ENCODE measurements at places on chromosomes 3 and 15. TPM values are rescaled to one million over a fixed set of nuclear protein-coding genes. Genes with fewer than 3 reads are reported as not detected.

The ROBO2 gene
- 4.0 TPM for total RNA-seq

The NEK11 gene
- total RNA-seq: 4.4 TPM

The SHF gene
- total RNA-seq: 0.34 TPM

The SGO1 gene
- 0.14 TPM for total RNA-seq

The RAB27A gene
- 13.0 TPM for total RNA-seq

The C3orf85 gene
- total RNA-seq: not detected

The ANKUB1 gene
- total RNA-seq: 4.1 TPM

The CDHR4 gene
- not detected for total RNA-seq

The TICRR gene
- total RNA-seq: under 0.01 TPM

The RBMS3 gene
- total RNA-seq: 6.8 TPM

The CGNL1 gene
- 1.4 TPM for total RNA-seq

The SCN11A gene
- total RNA-seq: under 0.01 TPM

The DUOX1 gene
- 26.7 TPM for total RNA-seq

The C2CD4B gene
- 0.28 TPM for total RNA-seq

The STRIT1 gene
- not detected for total RNA-seq

The DLL4 gene
- total RNA-seq: under 0.01 TPM

The ITIH1 gene
- not detected for total RNA-seq

The ATP8B4 gene
- 1.00 TPM for total RNA-seq

The SLC4A7 gene
- 114 TPM for total RNA-seq

The GREM1 gene
- 0.07 TPM for total RNA-seq

The PARP15 gene
- 0.21 TPM for total RNA-seq

The SPATA12 gene
- not detected for total RNA-seq

The THPO gene
- total RNA-seq: not detected

The GOLGA6L7 gene
- not detected for total RNA-seq

The COL7A1 gene
- 420 TPM for total RNA-seq

The ZIC1 gene
- not detected for total RNA-seq

The GOLGA6L10 gene
- 1.4 TPM for total RNA-seq

The ZNF620 gene
- total RNA-seq: 1.7 TPM

The TRAT1 gene
- total RNA-seq: not detected

The CDV3 gene
- total RNA-seq: 308 TPM

The CKMT1A gene
- 21.5 TPM for total RNA-seq

The HRH1 gene
- total RNA-seq: 5.1 TPM
